Bronchial smooth muscle cell (primary cell): ENCODE measurements at places on chromosomes 4 and X. TPM values are rescaled to one million over a fixed set of nuclear protein-coding genes. Genes with fewer than 3 reads are reported as not detected.

The RNF150 gene
- total RNA-seq: 0.26 and 0.95 TPM in 2 replicates

The DNAAF6 gene
- total RNA-seq: not detected in 2 replicates

The UGT2A1 gene
- total RNA-seq: not detected in 2 replicates

The MSX1 gene
- 7.3 and 7.4 TPM in 2 replicates for total RNA-seq

The HSFX4 gene
- not detected in 2 replicates for total RNA-seq

The GPM6B gene
- total RNA-seq: 0.60 and 7.7 TPM in 2 replicates

The GAB1 gene
- 3.9 and 4.9 TPM in 2 replicates for total RNA-seq

The FAT4 gene
- total RNA-seq: 14.9 and 18.1 TPM in 2 replicates

The VCX2 gene
- total RNA-seq: not detected in 2 replicates

The ARR3 gene
- total RNA-seq: not detected in 2 replicates

The RBMXL3 gene
- total RNA-seq: not detected in 2 replicates

The ANKRD37 gene
- 1.6 and 1.7 TPM in 2 replicates for total RNA-seq

The TMPRSS11B gene
- not detected in 2 replicates for total RNA-seq

The HPGDS gene
- total RNA-seq: not detected in 2 replicates

The PABPC1L2B gene
- total RNA-seq: 0.09 TPM in 1 of 2 replicates, not detected in the other

The ADH6 gene
- not detected in 2 replicates for total RNA-seq

The PPARGC1A gene
- total RNA-seq: 0.47 and 0.69 TPM in 2 replicates

The TMSB15C gene
- total RNA-seq: 2.0 and 4.3 TPM in 2 replicates

The NUDT11 gene
- 9.6 and 10.4 TPM in 2 replicates for total RNA-seq

The DGAT2L6 gene
- not detected in 2 replicates for total RNA-seq

The AIFM1 gene
- total RNA-seq: 18.4 and 24.1 TPM in 2 replicates

The SPANXA1 gene
- total RNA-seq: not detected in 2 replicates

The FGF13 gene
- total RNA-seq: 29.3 and 58.0 TPM in 2 replicates

The UGT2A3 gene
- not detected in 2 replicates for total RNA-seq

The PNMA6A gene
- 1.4 and 2.1 TPM in 2 replicates for total RNA-seq

The SSX4 gene
- not detected in 2 replicates for total RNA-seq

The UGT2B10 gene
- total RNA-seq: not detected in 2 replicates

The MGARP gene
- total RNA-seq: 4.0 and 10.1 TPM in 2 replicates

The MAGEA2B gene
- total RNA-seq: not detected in 2 replicates

The AKAP14 gene
- total RNA-seq: not detected in 2 replicates

The TENM3 gene
- total RNA-seq: 1.7 and 6.0 TPM in 2 replicates

The TMEM271 gene
- not detected in 2 replicates for total RNA-seq

The LEF1 gene
- total RNA-seq: not detected in 2 replicates

The RAB33A gene
- 2.5 and 4.4 TPM in 2 replicates for total RNA-seq

The CCDC160 gene
- not detected in 2 replicates for total RNA-seq

The SCLT1 gene
- total RNA-seq: 5.7 and 6.8 TPM in 2 replicates

The HTATSF1 gene
- total RNA-seq: 30.7 and 31.5 TPM in 2 replicates

The FAM47C gene
- not detected in 2 replicates for total RNA-seq

The ODAPH gene
- total RNA-seq: not detected in 2 replicates
